ENCODE measurements at places on chromosomes 4 and X.

DNA sequence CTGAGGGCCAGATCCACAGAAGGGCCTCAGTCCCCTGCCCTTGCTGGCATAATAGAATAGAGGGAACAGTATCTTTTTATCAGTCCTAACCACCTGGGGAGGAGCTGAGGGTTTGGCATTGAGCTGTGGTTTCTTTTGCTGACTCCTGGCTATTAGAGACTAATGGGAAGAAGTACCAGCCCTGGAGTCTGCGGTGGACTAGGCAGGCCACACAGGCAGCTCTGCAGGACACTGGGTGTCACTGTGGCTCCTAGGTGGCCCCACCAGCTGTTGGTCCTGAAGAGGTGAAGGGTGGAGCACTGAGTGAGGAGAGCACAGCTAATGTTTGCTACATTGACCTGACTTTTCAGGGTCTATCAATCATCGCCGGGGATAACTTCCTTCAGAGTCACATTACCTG, 52.8 kb upstream of the GPC4 start:
- DNase-seq: no peak

GRCh38 chr4:52311464-52312125, 260.5 kb downstream of the SPATA18 start:
- no peak for DNase-seq

DNA sequence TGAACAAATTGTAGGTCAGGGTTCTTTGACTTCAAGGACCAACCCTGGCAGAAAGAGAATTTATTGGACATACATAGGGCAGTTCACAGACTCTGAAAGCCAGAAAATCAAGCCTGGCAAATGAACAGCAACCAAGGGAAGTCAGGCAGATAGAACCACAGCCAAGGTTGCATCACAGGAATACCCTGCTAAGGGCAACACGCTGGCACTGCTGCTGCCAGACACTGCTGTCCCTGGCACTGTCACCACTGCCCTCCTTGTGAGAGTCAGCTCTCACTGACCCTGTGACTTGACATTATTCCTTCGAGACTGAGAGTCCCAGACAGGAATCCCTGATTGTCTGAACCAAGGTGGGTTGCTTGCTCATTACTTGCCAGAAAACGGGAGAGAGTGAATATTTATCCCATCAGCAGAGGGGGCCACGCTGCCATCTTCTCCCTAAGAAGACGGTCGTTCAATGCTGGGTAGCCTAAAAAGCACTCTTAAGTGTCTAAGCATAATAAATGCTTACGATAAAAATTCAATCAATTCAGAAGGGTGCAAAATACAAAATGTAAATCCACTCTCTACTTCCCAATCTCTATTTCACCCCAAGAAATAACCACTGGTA, 23.2 kb upstream of the PTTG2 start:
- DNase-seq: no peak

DNA sequence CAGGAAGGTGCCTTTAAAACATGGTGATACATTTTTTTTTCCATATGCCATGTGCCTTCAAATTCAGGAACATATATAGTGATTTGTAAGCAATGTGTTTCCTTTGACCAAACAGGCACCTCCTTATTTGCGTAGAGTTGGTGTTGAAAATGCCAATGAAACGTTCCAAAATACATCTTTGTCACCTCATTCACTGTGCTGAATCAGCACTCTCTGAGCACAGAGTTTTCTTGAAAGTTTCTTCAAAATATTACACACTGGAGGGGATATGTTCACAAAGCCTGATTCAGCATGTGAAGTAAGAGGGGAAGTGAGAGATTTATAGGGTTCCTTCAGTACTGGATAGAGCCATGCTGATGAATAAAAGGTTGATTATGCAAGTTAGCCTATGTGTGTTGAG, 85.7 kb upstream of the PRR32 start:
- DNase-seq: no peak

GRCh38 chr4:74933562-74934015, 673 bp downstream of the PARM1 start:
- DNase-seq: no peak

DNA sequence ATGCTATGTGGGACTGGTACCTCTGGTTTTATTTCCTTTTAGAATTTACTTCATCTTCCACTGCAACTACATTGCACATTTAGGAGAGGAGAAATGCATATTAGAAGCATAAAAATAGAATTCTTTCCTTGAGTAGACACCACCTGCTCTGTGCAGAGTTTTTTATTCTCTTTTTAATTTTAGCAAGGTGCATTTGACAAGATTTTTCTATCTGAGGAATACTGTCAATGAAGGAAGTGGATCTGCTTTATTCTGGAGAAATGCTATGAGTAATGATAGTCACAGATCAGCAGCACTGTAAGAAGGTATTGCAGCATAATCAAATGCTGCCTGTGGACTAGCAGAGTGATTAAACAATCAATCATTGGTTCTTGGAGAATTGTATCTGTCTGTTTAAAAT, 1038.3 kb downstream of the RAPGEF2 start:
- DNase-seq: no peak

GRCh38 chr4:4606321-4606720, 64.5 kb upstream of the STX18 start:
- DNase-seq: no peak

GRCh38 chr4:90186229-90186628, 59.0 kb downstream of the CCSER1 start:
- no peak for DNase-seq

GRCh38 chr4:41427931-41428600, 109.9 kb upstream of the LIMCH1 start:
- DNase-seq: no peak

DNA sequence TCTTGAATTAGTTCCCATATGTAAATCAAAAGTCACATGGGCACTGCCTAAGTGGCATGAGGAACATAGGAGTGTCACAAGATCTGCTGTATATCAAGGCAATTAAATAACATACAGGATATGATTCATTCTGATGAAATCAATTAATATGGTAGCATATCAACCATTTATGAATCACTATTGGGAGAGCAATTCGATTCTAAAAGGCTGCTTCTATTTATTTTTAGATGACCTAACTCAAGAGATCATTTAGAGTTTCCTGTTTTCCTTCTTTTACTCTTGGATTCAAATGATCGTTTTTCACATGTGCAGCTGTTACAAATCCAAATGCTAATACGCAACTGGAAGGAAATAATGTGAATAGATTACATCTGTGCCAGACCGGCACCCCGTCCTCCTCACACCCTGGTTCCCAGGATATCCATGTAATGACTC, 81.9 kb downstream of the HCCS start:
- no peak for DNase-seq

All from stimulated activated CD8-positive, alpha-beta memory T cell treated with anti-CD3 and anti-CD28 coated beads, Interleukin-4, amount 100 ng/mL, for 4 hours (primary cell).